NCI-H1105 treated with DMSO at 0.1 percent for 48 hours (cell line): ENCODE measurements at places on chromosomes 2 and 18.

GRCh38 chr2:7620255-7620654 lies 703.0 kb downstream of the RNF144A start:
- DNase-seq = no peak

DNA sequence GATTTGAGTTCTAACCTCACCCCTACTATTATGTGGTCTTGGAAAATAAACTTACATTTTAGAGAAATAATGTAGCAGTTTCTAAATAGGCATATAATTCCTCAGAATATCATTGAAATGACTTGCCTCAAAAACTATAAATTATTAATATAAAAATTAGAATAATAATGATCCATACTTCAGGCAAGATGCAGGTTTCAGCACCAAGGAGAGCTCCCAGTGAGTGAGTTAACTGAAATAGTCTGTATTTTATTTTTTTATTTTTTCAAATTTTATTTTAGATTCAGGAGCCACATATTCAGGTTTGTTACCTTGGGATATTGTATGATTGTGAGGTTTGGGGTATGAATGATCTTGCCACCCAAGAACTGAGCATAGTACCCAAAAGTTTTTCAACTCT lies 472.2 kb upstream of the DCC start:
- DNase-seq = no peak

DNA sequence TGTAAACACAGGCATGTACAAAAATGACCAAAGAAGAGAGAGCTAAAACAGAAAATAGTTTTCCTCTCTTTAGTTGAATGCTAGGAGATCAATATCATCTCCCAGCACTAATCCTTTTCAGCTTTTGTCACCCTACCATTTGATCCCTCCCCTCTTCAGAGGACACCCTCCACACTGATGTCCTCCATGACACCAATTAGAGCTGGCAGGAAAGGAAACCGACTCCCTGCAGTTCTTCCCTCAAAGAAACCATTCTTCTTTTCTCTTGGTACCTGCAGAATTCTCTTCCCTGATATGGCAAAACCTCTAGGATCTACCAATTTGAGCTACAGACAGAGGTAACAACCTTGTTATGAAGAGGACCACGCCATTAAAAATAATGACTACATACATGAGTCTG lies 5.3 kb downstream of the EPB41L3 start:
- no peak for DNase-seq

DNA sequence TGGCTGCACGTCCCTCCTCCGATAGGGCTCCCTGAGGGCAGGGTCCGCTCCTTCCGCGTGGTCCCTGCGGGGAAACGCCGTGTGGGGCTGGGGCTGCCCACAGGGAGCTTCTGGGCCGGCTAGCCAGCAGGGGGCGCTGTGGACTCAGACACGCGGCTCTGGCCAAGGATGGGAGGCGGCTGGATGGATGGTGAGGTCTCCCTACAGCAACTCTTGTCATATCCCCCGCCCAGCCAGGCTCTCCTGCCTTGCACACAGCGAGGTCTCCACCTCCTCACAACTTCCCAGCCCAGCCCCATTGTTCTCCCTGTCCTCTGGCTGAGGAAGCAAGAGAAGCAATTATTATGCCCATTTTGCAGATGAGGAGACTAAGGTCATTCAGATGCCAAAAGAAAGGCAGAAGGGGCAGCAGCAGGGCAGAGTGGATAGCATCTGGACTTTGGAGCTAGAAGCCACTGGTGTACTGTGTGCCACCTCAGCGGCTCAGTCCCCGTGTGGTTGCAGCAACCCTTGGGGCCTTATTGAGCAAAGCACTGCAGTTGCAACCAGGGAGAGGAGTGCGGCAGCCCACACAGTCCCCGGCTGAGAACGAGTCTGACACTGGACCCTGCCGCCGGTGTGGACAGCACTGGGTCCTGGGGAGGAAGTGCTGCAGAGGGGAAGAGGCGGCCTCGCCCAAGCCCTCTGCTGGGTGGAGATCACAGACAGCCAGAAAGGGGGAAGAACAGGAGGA lies 99.0 kb downstream of the ZFP36L2 start:
- no peak for DNase-seq

- no peak for DNase-seq
Observed at GRCh38 chr2:75174981-75175380, 24.3 kb downstream of the TACR1 start.

DNA sequence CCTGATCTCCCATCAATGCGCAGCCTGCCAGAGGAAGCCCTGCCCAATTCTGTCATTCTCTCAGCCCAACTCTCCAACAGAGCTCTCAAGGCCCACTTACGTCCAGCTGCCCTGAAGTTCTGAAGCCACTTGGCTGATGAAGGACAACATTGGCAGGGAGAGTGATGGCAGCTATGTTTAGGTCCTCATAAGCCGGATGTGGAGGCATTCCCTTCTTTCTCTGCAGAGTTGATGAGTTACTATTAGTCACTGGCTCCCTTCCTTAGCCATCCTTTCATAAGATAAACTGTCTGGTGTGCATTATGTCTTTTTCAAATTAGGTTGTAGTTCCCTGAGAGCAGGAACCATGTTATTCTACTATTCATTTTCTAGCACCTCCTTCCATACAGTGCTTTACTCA lies 22.5 kb upstream of the TACR1 start:
- no peak for DNase-seq

GRCh38 chr2:64263315-64263714 lies 119.1 kb upstream of the PELI1 start:
- DNase-seq = no peak

DNA sequence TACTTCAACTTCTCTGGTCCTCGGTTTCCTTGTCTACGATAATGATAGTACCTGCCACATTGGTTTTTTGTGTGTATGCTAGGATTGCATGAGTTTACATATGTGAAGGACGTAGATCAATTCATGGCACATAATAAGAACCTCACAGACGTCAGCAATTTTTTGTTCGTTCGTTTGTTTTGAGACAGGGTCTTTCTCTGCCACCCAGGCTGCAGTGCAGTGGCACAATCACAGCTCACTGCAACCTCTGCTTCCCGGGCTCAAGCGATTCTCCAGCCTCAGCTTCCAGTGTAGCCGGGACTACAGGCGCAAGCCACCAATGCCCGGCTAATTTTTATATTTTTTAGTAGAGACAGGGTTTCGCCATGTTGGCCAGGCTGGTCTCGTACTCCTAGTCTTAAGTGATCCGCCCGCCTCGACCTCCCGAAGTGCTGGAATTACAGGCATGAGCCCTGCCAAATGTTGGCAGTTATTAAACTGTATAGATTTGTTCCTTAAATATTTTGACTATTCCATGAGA lies 756 bp upstream of the SLC35F5 start:
- no peak for DNase-seq

GRCh38 chr2:56288838-56289580 lies 105.2 kb downstream of the CCDC85A start:
- peak; percentile 57 for DNase-seq

GRCh38 chr2:56009758-56010458 lies 86.3 kb upstream of the EFEMP1 start:
- peak; percentile 62 for DNase-seq

GRCh38 chr2:223751012-223751411 lies 86.4 kb downstream of the AP1S3 start:
- DNase-seq = no peak

DNA sequence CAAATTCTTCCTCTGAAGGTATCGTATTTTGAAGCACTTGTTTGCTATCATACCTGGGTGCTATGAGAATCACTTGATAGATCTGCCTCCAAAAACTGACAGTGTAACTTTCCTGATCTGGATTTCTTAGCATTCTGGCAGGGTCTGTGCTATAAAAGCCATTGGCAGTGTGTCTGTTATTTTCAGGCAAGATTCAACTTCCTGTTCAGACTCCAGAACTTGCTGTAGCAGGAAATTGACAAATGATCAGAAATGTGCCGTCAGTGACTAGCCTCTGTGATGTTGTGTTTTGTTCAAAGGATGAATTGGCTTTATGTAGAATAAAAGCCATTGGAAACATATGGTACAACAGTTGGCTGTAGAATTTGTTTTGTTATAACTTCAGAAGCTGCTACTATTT lies 273.3 kb downstream of the PTPRM start:
- DNase-seq = no peak

DNA sequence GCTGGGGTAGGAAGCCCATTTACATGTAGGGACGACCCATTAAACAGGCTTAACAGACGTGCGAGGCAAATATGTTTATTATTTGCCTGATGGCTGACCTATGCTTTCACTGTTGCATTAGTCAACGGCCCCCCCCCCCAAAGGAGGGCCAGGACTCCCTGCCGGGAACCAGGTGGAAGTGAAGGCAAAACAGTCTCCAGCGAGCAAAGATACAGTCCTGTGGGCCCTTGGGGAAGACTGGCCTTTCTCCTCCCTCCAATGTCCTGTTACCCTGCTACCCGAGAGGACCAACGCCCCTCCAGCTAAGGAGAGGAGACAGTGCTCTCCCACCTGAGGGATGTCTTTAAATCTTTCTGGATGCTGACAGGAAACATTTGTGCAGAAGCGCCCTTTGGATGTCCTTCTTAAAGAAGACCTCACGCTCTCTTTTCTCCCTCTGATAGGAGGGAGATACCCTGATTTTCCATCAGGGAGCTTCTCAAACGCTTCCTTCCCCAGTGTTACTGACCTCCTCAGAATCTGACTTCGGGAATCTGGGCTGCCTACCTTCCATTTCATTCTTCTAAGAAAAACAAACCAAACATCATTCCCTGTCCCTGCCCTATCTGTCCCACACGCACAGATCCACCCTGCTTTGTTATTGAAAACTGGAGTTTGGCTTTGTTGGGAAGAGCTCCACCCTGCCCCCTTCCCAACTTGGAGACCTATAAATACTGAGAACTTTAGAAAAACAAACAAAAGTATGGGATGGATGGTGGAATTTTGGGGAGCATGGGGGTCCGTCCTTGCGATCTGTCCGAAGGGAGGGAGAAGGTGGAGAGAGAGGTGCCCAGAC lies 135.9 kb upstream of the SIX3 start:
- no peak for DNase-seq

- DNase-seq = no peak
Observed at GRCh38 chr2:237440819-237441281, 26.9 kb upstream of the COL6A3 start.

GRCh38 chr2:227006189-227006897 lies 157.7 kb downstream of the COL4A4 start:
- DNase-seq = no peak

DNA sequence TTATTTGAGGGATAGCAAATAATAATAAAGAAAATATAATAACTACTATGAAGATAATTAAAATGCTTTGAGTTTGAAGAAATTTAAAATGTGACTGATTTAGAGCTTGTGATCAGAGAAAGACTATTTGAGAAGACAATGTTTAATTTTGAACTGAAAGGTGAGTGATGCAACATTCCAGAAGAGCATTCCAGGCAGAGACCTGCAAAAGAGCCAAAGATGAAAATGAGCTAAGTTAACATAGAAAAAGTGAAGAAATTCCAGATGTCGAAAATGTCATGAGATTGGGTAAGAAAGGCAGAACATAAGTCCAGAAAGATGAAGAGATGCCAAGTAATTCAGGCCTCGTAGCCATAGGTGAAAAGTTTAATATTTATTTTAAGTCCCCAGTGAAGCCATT lies 215.8 kb downstream of the FSIP2 start:
- DNase-seq = no peak
